Activated naive CD4-positive, alpha-beta T cell treated with anti-CD3 and anti-CD28 coated beads, Interleukin-2, amount 50 U/mL, for 16 hours (primary cell): ENCODE measurements at places on chromosomes 2 and 18.

GRCh38 chr2:233746475-233747282 lies 13.4 kb upstream of the UGT1A1 start:
- DNase-seq, result no peak

- DNase-seq, result no peak
Observed at GRCh38 chr2:204775766-204776165, 230.5 kb downstream of the PARD3B start.

DNA sequence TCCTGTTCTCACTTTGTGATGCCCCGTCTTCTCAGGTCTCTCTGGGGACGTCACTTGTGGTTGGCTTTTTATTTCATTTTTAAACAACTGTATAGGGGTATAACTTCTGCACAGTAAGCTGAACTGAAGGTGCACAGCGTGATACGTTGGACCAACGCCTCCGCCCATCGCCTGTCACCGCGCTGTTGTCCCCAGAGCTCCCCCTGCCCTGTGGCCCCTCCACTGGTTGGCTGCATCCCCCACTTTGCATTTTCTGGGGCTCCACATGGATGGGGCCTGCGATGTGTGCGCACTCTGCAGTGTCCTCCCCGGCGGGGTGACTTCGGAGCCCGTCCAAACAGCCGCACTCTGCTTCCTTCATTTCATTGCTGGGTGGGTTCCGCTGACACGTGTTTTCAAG lies 14.3 kb downstream of the GPR35 start:
- no peak for DNase-seq

GRCh38 chr18:76932026-76932819 lies 109.9 kb downstream of the ZNF236 start:
- no peak for DNase-seq
